ENCODE measurements at places on chromosomes 3 and 15.

GRCh38 chr15:57427367-57427821, 51.1 kb downstream of the CGNL1 start:
- DNase-seq, result no peak

DNA sequence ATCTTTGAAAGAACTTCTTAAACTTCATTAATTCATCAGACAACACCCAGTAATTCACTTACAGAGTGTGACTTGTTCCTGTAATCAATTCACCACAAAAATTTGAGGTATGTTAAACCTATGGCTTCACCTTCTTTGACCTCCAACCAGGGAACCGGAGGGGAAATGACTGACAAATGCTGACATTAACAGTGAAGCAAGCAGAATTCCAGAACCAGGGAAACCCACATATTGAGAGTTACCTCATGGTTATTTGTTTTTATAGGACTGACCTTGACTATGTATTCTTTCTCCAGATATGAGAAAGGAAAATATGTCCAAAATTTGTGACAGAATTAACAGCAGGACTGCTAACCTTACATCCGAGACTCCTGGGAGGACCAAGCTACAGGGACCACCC, 2.7 kb downstream of the P3H2 start:
- DNase-seq, result no peak

- no peak for DNase-seq
Observed at GRCh38 chr3:45154641-45155147, 8.5 kb upstream of the CDCP1 start.

DNA sequence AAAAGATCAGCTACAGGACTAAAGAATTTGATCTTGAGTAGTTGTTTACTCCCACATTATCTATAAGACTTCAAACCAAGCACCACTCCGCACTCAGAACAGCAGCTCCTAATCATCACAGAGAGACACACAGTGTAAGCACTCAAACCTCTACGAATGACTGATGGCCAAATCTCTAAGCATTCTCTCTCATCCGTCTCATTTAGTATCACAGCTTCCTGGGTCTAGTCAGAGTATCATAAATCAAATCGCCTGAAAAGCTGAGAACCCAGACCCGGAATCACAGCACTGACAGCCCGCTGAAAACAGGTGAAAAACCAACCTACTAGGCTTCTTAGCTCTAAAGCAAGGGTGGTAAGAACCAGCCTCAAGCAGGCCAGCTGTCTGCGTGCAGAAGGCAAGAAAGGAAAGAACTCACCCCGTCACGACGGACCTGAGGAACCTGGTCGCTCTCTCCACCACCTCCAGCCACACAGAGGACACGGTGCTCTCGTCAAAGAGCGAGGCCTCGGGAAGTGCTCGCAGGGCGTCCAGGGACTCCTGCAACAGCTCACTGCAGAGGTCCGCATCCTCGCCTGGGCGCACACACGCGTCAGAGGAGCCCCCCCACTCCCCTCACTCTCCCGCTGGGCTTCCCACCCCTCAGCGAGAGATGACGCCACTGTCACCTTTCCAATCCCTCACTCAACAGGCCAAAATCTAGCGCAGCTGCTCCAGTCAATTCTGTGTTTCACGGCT, 47.9 kb downstream of the HERC2 start:
- no peak for DNase-seq

DNA sequence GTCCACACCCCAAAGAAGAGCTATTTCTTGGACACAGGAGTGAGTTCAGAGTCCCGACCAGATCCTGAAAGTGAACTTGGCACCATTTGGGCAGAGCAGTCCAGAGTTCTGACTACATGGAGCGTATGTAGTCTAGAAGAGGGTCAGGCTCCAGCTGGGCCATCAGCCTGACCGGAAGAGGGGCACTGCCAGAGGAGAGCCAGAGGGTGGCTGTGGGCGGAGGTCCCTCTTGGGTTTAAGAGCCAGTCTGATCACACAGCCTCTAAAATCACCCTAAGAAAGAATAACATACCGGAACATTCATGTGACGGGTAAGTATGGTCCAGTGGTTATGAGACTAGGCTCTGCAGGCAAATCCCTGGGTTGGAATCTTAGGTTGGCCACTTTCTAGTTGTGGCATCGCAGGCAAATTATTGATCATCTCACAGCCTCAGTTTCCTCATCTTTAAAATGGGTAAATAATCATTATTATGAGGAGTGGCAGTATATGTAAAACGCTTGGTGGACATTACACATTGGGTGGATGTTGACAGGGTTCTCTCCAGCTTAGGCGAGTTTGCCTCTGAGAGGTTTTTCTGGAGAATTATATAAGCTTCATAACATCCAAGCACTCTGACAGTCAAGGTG, 2.1 kb upstream of the RAP2B start:
- no peak for DNase-seq

- DNase-seq, result no peak
Observed at GRCh38 chr15:74807282-74807681, 5.4 kb upstream of the LMAN1L start.

- DNase-seq, result no peak
Observed at GRCh38 chr15:59143281-59143680, 38.3 kb downstream of the CCNB2 start.

DNA sequence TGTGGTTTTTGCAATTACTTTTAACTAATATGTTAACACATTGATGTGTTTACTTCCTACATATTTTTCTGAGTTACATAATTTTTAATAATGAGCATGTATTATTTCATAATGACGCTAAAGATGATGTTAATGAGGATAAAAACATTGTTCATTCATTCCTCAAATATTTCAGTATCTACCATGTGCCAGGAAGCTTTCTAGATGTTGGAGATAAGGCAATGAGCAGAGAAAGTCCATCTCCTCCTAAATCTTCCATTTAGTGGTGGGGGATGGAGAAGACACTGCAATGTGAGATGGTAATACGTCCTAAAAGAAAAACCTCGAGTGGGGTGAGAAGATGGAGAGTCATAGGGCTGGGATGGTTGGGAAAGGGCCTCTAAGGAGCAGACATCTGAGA, 132.7 kb downstream of the MYLK start:
- no peak for DNase-seq

DNA sequence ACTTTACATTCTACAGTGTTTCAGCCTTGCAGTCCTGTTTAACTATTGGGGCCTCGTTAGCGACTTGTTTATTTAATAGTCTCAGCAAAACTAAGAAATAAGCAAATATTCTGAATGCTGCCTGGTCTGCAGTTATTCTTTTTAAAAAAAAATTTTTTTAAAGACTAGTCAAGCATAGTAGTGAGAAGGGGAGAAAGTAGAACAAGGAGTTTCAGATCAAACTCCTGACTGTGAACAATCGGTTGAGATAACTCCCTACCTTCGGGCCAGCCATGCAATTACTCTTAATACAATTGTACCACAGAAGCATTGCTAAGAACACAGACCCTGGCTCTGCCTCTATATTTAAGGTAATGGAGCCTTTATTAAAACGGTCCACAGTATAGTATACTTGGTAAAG, 5.8 kb upstream of the DUT start:
- no peak for DNase-seq

- no peak for DNase-seq
Observed at GRCh38 chr3:62837145-62837787, 38.0 kb downstream of the CADPS start.

DNA sequence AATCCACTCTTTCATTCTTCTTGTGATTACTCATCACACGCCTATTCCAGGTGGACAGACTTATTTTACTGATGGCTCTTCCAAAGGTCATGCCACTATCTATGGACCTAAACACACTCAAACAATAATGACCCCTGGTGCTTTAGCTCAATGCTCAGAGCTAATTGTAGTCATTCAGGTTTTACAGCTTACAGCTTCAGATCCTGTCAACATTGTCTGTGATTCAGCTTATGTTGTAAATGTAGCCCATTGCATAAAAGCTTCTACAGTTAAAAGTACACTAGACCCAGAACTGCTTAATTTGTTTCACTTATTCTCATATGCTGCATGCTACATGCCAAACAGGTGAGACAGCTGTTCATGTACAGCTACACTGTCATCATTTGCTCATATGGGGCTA, 49.2 kb downstream of the LSM3 start:
- DNase-seq, result no peak

DNA sequence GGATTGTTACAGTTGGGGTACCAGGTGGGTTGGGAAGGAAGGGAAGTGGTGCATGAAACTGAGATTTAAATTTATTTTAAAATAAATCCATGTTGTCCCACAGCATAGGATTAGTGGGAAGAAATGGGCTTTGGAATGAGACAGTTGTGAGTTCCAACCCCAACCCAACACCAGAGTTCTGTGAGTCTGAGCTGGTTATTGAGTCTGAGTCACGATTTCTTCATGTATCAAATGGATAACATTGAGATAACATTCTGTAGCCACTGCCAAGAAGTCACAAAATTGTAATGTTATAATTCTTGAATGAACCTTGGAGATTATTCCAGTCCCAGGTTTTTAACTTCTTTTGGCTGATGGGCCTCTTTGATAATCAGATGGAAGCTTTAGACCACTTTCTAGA, 13.7 kb downstream of the IFT122 start:
- no peak for DNase-seq

DNA sequence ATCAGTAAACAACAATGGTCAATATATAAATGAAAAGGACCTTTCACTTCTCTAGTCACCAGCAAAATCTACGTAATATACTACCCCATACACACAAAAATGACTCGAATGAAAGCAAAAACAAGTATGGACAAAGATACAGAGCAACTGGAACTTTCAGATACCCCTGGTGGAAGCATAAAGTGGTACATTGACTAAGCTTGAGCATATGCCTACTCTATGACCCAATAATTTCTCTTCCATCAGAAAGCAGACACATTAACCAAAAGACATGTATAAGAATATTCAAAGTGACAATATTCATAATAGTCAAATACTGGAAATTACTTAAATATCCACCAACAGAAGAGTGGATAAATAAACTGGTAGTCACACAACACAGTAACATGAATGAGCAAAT, 86.0 kb downstream of the EFL1 start:
- DNase-seq, result no peak

GRCh38 chr3:151100076-151100475, 14.6 kb downstream of the MED12L start:
- no peak for DNase-seq

GRCh38 chr15:83320844-83321243, 36.4 kb upstream of the BNC1 start:
- DNase-seq, result no peak

GRCh38 chr3:13075986-13076654, 2.9 kb upstream of the IQSEC1 start:
- no peak for DNase-seq

DNA sequence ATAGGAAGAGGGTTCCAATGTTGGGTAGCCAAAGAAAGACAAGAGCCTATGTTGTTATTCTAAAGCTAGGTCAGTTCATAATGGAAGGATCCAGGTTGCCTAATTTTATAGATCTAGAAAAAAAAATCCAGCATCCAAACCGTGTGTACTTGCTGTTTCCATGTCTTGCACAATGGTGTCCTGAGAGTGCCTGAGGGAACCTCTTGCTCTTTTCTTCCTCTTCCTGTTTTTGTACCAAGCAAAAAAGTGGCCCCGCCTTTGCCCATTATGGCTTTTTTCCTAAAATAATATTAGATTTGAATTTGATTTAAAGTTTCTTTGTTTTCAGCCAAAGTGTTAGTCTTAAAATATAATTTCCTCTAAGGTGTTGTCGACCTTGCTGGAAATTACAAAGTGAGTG, 224.4 kb downstream of the RYR3 start:
- DNase-seq, result no peak

DNA sequence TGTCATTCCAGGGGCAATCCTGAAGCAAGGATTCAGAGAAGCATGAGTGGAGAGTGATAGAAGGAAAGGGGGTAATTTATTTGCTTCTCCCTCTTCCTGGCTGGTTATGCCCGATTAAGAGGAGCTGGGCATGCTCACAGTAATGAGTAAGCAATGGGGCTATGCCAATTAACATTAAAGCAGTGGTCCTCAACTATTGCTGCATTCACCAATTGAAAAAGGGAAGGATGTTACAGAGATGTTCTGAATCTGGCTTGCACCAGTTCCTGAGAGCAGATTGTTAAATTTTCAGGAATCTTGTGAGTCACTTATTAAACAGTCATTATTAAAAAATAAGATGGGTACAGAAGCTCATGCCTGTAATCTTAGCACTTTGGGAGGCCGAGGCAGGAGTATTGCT, 85.9 kb upstream of the ZBTB20 start:
- no peak for DNase-seq

- DNase-seq, result no peak
Observed at GRCh38 chr3:43154980-43155379, 49.1 kb upstream of the POMGNT2 start.

- DNase-seq, result no peak
Observed at GRCh38 chr3:185059766-185060165, 93.1 kb downstream of the C3orf70 start.

DNA sequence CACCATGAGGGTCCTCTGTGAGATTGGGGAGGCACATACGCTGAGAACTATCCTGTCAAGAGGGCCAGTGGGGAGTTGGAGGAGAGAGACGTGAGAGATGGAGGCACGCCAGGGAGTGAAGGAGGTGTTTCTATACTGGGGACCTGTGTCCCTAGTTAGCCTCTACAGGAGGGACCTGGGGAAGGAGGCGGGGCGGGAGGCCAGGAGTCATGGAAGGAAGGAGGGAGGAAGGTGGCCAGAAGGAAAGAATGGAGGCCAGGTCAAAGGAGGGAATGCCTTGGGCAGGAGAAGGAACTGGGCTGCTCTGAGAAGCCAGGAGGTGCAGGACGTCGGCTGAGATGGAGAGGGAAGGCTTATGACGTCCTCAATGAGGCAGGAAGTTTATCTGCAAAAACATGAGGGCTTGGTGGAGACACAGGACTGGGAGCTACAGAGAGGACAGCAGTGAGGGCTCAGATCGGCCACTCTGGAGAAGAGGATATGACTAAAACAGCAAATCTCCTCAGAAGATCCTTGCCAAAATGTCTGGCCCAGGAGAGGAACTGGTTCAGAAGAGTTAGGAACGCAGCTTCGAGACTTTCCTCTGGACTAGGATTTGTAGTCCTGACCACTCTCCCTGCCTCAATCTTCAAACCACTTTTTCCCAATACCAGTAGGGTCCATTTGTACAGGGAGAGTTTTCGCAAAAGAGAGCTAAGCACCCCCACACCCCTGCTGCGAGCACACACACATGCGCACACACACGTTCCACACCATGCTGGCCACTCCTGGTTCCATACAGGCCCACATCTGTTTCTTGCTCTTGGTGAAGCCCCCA, 59.9 kb downstream of the ADCY5 start:
- no peak for DNase-seq

DNA sequence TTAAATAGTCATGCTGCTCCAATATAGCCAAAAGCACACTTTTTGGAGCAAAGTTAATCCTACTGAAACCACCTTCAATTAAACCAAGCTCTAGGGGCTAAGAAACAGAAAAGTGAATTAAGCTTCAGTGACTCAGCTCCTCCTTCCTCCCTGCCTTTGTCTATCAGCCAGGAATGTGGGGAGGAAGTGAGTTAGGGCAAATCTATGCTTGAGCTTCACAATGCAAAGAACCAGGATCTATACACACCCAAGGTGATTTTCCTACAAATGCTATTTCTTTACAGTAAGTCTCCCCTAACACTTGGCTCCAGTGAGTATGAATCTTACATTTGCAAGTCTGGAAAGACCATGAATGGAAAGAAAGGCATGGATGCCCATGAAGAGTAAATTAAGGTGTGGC, 212.1 kb downstream of the P3H2 start:
- DNase-seq, result no peak

- DNase-seq, result no peak
Observed at GRCh38 chr3:170643831-170644230, 58.0 kb upstream of the SLC7A14 start.

Measured in NCI-H1436 treated with DMSO at 0.1 percent for 48 hours (cell line).